Stimulated activated CD8-positive, alpha-beta memory T cell treated with anti-CD3 and anti-CD28 coated beads, Interleukin-7, amount 100 ng/mL, for 1 hour (primary cell): ENCODE measurements at places on chromosomes 6 and 20.
A peak's percentile ranks its signal among the peaks of the same experiment; 100 is the strongest.

DNA sequence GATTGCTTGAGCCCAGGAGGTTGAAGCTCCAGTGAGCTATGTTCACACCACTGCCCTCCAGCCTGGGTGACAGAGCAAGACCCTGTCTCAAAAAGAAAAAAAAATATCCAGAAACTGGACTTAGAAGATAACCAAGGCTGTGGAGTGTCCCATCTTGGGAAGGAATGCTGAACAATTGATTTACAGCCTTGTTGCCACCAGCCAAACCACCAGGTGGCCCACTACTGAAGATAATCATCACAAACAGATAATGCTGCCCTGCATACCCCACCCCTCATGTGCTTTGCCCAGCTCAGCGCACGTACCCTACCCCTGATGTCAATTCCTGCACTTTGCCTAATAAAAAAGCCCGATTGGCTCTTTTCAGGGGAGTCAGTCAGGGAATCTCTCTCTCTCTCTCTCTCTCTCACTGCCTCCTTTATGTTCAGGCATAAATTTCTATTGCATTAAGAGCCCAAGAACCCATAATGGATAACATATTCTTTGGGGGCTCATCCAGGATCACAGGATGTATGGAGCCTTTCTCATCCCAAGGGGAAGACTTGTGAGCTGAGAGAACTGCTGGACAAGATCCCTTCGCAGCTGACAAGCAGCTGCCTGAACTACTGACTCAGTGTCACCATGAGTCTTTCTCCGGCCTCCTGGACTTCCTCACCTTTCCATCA lies 166.4 kb downstream of the CD24 start:
- DNase-seq: no peak

DNA sequence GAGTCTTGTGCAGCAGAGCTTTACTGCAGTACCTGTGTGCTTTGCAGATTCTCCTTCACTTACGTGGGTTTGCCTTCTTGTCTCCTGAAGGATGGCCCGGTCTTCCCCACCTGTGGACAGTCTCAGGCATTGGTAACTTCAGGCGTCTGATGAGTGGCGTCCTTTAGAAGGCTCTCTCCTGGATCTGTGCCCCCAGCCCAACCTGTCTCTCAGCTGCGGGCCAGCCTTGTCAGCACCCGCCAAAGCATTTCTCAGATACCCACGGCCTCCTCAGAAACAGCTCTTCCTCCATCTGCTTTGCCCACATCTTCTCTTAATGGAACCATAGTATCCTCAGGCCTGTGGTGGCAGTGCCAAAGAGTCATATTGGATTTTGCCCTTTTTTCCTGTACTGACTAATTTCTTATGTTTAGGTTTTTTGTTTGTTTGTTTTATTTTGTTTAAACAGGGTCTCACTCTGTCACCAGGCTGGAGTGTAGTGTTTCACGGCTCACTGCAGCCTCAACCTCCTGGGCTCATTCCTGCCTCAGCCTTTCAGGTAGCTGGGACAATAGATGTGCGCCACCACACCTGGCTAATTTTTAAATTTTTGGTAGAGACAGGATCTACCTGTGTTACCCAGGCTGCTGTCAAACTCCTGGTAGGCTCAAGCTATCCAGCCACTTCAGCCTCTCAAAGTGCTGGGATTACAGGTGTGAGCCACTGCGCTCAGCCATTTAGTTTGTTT lies 96.6 kb downstream of the ARID1B start:
- no peak for DNase-seq

- no peak for DNase-seq
Measured at GRCh38 chr6:122392564-122393350, 6.7 kb upstream of the HSF2 start.

DNA sequence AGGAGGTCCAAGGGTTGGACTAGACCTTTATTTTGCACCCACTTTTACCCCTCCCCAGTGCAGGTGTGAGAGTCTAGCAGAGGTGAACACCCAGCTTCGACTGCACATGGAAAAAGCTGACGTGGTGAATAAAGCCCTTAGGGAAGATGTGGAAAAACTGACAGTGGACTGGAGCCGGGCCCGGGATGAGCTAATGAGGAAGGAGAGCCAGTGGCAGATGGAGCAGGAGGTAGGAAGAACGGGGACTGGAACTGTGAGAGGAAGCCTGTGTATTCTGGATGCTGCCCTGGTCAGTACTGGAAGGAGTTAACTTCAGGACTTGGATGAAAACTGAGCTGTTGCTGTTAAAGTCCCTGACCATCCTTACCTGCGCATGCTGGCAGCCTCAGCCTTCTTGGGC lies 10.6 kb downstream of the CEP250 start:
- no peak for DNase-seq

GRCh38 chr6:45327956-45328522 lies at the start of gene RUNX2:
Gene RUNX2, plus strand, starts transcription at chr6:45328330. Its CDS starts 397 bp downstream, at chr6:45328727.
- DNase-seq: no peak

GRCh38 chr6:137076277-137077068 lies 31.7 kb upstream of the IL20RA start:
- peak; percentile 7 for DNase-seq

DNA sequence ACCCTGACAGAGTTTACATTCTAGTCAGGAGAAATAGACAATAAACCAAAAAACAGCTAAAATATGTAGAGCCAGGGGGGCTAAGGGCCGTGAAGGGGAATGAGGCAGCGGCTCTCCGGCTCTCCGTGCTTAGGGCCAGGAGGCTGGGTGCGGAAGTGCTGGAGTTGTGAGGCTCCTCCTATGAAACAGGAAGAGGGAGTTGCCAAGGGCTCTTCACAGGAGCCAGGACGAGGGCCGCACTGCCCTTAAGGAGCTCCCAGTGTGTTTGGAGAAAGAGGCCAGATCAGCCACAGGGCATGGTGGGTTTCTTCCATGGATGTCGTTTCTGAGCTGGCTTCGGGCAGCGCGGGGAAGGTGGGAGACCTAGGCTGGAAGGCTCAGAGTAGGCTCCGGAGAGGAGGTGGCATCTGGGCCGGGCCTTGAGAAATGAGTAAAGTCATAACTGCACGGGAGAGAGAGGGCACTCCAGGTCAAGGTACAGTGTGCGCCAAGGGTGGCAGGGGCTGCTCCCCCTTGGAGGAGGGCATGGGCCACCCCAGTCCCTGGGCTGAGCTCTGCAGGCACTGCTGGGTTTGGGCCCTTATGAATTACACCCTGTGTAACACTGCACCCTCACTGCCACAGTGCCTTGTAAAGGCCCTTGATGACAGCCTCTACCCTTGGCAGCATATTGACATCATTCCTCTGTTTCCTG lies 20.8 kb upstream of the MLN start:
- no peak for DNase-seq

DNA sequence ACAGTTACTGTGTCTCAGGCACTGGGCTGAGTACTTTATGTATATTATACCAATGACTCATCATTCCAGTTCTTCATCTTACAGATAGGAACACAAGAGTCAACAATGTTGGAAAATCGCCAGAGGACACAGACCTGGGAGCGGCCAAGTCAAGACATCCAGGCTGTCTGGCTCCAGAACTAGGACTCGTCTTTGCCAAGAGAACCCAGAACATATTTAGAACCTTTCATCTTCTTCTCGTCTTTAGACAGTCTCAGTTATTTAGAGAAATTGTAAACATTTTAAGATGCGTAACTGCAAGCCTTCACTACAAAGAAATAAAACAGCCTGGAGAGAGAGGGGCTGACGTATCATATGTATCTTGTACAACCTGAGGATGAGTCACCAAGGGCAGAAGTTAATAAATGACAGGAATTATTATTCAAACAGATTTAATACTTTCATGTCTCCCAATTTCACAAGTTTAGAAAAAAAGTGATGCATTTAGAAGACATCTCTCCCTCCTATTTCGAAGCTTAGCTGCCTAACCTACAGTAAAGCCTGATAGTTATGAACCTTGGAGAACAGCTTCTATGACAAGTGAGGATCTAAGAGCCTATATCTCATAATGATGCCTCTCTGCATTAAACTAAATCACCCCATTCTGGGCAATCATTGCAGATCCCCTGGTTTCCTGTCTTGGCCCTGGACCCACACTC lies 43.4 kb downstream of the SLC22A3 start:
- no peak for DNase-seq

- DNase-seq: no peak
Measured at GRCh38 chr6:151065027-151065815, 174.5 kb upstream of the AKAP12 start.

- DNase-seq: no peak
Measured at GRCh38 chr20:59359906-59360725, 59.7 kb downstream of the EDN3 start.
